ENCODE measurements at places on chromosomes 11 and 22. TPM values are rescaled to one million over a fixed set of nuclear protein-coding genes. Genes with fewer than 3 reads are reported as not detected.

The SMIM35 gene
- total RNA-seq = not detected

The GAB4 gene
- total RNA-seq = not detected

- no peak for DNase-seq
Observed at GRCh38 chr22:35944458-35944857, 84.2 kb downstream of the RBFOX2 start.

DNA sequence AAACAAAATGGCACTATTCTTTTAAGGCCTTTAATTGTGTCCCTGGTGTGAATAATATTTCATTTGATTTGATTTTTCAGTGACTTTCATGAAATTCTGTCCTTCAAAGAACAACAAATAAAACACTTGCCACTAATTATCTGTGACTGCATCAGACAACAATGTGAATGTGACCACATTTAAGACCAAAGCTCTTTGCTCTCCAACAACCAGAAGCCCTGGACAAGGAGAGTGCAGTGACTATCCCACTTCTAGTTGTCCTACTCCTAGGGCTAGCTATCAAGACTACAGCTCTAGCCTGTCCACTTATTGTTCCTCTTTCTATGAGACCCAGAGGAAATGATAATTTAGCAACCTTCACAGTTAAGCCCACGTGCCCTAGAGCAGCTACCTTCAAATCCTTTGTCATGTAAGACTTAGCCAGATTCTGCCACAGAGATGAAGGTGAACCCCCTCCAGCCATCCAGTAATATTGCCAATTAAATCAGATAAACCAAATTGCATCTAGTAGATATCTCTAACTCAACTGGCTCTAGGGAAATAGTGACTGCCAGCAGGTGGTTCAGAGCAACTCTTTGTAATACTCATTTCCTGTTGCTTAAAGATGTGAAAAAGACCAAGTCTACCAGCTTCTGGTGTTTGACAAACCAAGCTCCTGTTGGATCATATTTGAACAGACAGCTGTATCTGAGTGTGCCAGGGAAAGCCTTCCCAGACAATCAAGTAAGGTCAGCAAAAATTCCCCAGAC is 142.6 kb upstream of the BLID start:
- no peak for DNase-seq

GRCh38 chr11:20840341-20840740 is 171.0 kb downstream of the NELL1 start:
- no peak for DNase-seq

DNA sequence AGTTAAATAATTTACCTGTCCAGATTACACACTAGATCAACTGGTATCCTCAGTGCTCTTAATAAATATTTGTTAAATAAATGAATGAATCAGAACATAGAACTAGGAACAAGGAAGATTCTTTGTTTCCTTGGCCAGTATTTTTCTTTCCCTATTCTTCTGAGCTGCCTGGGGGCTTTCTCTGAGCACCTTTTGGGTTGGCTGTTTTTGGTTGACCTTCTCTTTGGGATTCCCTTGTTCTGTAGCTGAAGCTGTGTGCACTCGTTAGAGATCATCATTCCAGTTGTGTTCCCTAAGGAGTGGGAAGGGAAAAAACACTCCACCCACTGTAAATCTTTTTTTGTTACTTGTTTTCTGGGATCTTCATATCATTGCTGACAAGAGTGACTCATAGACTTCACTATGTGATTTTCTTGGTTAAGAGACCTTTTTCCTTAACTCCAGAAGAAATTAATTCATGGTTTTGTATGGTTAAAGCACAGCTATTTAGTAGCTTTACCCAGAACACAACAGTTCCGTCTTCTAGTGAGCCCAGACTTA is 84.3 kb downstream of the STIM1 start:
- no peak for DNase-seq

DNA sequence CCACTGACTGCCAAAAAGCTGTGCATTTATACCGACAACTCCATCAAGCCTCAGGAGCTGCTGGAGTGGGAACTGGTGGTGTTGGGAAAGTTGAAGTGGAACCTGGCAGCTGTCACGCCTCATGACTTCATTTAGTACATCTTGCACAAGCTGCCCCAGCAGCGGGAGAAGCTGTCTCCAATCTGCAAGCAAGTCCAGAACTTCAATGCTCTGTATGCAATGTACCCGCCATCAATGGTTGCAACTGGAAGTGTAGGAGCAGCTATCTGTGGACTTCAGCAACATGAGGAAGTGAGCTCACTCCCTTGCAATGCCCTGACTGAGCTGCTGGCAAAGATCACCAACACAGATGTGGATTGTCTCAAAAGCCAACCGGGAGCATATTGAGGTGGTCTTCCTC is at the start of gene SLC22A25:
SLC22A25 (minus strand) TSS at position 67 of the 400 bp plus-strand sequence. CDS start 13,947 bp downstream, outside the sequence.
- DNase-seq = no peak

GRCh38 chr11:77547863-77548551 is 41.7 kb upstream of the AQP11 start:
- peak; percentile 42 for DNase-seq

All from mucosa of gallbladder (tissue), 1 donor.